ENCODE measurements at places on chromosomes 5 and 9.

DNA sequence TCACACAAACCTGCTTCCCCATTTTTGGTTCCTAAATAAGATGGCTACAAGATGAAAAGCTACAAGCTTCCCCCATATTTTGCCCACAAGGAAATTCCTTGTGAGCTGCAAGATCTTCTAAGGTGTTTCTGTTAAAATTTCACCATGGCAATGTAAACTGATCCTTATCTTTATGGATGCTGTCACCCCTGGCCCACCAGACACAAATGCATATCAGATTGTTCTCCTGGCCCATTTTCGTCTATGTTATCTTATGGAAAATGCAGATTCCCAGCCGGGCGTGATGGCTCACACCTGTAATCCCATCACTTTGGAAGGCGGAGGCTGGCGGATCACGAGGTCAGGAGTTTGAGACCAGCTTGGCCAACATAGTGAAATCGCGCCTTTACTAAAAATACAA is 65.1 kb upstream of the IL6ST start:
- DNase-seq: no peak

- no peak for DNase-seq
Observed at GRCh38 chr5:172534229-172535107, 80.1 kb upstream of the SH3PXD2B start.

GRCh38 chr5:154756868-154757813 is 2.0 kb downstream of the LARP1 start:
- DNase-seq: peak; percentile 35

DNA sequence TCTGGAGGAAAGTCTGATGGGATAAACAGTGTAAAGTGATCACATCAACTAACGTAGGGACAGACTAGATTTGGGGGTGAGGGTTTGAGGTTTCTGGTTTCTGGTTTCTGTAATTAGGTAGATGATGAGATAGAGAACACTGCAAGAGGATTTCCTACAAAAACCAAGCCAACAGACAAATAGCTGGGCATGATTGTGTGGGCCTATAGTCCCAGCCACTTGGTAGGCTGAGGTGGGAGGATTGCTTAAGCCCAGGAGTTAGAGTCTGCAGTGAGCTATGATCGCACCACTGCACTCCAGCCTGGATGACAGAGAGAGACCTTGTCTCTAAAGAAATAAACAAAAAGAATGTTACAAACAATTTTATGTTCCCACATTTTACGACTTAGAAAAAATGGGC is 34.4 kb upstream of the RNU6ATAC start:
- DNase-seq: no peak

DNA sequence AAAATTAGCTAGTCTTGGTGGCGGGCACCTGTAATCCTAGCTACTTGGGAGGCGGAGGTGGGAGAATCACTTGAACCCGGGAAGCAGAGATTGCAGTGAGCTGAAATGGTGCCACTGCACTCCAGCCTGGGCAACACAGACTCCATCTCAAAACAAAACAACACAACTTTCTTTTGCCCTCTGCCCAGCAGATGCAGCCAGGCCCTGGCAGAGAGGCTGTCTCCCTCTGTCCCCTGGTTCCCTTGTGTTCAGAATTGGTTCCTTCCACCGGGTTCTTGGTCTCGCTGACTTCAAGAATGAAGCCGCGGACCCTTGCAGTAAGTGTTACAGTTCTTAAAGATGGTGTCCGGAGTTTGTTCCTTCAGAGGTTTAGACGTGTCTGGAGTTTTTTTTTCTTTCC is 30.2 kb upstream of the CEP72 start:
- no peak for DNase-seq

- DNase-seq: no peak
Observed at GRCh38 chr9:34898846-34899245, 59.2 kb upstream of the PHF24 start.
